Occipital lobe (tissue), 3 donors: ENCODE measurements at places on chromosomes 12 and 14. TPM values are rescaled to one million over a fixed set of nuclear protein-coding genes. Genes with fewer than 3 reads are reported as not detected.

GRCh38 chr14:99201351-99202073, 70.5 kb downstream of the BCL11B start:
- DNase-seq = no peak

DNA sequence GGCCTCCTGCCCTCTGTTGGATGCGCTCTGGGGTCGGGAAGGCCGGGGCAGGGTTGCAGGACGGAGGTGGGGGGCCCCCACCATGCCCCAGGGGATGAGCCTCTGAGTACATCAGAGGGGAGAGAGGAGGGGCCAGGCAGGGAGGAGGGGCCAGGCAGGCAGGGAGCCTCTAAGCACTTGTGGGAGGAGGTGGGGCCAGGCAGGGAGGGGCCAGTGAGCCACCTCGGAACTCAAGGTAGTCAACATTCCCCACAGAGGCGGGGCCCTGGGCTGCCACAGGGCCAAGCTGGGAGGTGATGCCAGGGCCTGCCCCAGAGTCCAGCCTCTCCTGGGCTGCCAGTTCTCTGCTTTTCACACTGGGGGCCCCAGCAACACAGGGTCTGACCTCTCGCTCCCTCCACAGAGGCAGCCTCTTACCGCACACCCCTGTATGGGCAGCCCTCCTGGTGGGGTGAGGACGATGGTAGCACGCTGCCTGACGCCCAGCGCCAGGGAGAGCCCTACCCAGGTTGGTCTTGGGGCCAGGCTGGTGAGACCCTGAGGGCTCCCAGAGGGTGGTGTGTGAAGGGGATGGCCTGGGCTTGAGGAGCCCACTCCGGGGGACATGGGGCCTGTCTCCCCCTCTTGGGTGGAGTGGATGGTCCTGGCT, 17.4 kb downstream of the CEP170B start:
- DNase-seq = no peak

DNA sequence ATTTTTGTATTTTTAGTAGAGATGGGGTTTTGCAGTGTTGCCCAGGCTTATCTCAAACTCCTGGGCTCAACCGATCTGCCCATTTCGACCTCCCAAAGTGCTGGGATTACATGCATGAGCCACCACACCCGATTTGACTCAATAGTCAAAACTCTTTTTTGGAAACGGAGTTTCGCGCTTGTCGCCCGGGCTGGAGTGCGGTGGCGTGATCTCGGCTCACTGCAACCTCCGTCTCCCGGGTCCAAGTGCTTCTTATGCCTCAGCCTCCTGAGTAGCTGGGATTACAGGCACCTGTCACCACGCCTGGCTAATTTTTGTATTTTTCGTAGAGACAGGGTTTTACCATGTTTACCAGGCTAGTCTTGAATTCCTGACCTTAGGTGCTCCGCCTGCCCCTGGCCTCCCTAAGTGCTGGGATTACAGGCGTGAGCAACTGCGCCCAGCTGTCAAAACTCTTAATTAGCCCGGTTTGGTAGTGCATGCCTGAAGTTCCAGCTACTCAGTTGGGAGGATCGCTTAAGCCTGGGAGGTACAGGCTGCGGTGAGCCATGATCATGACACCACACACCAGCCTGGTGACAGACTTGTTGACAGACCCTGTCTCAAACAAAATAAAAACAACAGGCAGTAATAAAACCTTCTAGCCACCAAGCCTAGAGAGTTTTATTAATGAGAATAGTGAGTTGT, 12.4 kb downstream of the MED21 start:
- DNase-seq = no peak

- DNase-seq = peak; percentile 15
Measured at GRCh38 chr12:54304187-54304810, 3.5 kb upstream of the NFE2 start.

DNA sequence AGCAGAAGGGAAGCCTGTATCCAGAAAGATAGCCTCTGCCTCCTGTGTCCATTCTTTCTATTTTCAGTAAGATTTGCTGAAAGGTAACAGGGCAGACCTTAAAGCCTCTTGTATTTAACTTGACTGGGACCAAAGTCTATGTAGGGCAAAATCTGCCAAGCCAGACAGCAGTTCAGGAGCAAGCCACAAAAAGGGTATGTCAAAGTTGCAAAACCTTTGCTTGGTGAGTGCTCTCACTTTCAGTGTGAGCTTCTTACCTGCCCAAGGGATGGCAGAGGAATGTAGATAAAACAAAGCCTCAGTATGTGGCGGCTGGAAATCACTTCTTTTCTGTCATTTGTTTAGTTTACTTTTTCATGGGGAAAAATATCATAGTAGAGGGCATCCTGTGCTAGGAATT, 63.1 kb downstream of the PLEKHG7 start:
- no peak for DNase-seq

DNA sequence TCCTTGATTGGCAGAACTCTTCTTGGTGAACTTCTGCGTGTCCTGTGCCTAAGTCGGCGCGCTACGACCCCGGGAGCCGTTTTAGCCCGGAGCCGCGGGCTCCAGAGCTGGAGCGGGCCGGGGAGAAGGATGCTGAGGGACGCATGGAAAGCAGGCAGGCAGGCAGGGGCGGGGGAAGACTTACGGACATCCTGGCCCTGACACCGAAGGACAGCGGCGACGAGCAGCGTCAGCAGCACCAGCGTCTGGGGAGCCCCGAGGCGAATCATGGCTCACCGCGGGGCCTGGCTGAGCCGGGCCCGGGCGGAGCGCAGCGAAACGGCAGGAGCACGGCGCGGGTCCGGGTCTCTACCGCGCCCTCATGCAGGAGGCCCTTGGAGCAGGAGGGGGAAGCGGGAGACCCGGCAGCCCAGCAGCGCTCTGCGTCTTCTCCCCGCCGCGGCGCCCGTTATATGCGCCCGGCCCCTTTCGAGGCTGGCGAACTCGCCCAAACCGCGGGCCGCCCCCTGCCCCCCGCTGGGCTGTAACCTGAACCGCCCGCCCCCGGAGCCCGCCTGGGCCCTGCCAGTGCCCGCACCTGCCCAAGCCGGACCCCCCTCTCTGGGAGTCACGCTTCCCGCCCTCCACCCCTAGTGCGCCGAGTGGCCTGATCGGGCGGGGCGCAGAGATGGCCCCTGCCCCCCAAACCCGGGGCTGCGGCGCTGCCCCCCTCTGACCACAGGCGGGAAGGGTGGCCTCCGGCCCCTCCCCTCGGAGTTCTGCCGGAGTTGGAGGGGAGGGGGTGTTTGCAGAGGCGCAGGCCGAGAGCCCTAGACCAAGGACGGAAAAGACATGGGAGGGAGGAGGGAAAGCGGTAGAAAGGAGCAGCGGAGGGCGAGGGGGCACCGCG, at the start of gene COL2A1:
Gene COL2A1 (minus strand): TSS at position 424 of the 889 bp plus-strand sequence. CDS start 155 bp downstream, at position 269.
- no peak for DNase-seq

DNA sequence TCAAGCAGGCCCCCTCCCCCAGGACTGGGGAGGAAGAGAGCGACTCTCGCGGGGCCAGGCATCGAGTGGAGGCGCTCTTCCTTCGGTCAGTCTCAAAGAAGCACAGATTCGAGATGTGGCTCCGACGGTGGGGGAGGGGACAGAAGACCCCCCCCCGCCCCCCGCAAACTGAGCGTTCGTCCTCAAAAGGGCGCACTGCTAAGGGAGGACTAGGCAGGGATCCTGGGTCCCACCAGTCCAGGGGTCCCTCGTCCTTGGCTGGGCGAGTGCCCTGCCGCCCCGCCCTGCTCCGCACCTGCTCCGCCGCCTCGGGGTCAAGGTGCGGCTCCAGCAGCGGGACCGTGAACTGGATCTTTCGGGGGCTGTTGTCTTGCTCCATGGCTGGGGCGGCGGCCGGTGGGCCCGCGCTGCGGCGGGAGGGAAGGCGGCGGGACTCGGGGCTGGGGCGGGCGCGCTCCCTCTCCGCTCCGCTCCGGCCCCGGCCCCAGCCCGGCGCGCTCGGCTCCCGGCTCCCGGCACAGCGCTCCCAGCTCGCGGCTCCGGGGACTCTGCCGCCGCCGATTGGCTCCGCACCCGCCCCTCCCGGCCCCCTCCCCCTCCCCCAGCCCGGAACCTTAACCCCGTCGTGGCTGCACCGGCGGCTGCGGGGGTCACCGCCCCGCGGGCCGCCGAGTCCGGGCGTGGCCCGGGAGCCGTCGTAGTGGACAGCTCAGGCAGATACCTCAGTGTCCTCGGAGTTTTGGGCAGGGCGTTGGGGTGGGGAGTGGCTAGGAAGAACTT, at the start of gene PPP1R1A:
Gene PPP1R1A (minus strand): TSS at position 550 of the 780 bp plus-strand sequence. CDS start 171 bp downstream, at position 379.
- DNase-seq = no peak

GRCh38 chr12:2239381-2239871, 186.6 kb downstream of the CACNA1C start:
- DNase-seq = peak; percentile 66

DNA sequence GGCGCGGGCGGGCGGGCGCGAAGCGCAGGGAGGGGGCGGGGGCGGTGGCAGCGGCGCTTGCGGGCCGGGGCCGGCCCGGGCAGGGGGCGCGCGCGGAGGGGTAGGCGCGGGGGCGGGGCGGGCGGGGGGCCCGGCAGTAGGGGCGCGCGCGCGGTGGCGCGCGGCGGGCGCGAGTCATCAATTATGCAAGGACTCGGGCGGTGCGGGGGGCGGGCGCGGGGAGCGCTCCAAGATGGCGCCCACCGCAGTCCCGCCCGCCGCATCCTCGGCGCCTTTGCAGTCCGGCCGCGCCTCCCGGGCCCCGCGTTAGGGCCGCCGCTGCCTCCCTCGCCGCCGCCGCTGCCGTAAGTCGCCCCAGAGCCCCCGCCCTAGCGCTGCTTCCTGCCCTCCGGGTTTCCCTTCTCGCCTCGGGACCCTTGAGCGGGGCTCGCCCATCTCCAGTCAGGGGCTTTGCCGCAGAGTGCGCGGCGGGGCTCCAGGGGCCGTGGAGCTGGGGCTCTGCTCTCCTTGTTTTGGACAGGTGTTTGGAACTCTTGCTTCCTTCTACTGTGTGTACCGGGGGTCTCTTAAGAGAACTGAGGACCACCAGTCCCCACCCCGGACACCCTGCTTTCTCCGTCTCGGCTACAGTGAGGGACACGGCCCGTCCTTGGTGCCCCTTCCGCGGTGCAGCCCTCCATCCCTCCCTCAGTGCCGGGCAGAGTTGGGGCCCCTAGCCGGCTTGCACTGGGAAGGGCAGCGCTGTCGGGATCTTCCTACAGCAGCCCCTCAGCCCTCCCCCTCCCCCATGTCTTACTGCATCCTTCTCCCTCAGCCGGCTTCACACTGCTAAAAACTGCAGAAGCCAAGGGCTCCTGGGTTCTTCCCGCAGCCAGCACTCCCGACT, at the start of gene SCN8A:
Gene SCN8A (plus strand): TSS at position 218 of the 886 bp plus-strand sequence. CDS start 71,585 bp downstream, outside the sequence.
- peak; percentile 67 for DNase-seq

DNA sequence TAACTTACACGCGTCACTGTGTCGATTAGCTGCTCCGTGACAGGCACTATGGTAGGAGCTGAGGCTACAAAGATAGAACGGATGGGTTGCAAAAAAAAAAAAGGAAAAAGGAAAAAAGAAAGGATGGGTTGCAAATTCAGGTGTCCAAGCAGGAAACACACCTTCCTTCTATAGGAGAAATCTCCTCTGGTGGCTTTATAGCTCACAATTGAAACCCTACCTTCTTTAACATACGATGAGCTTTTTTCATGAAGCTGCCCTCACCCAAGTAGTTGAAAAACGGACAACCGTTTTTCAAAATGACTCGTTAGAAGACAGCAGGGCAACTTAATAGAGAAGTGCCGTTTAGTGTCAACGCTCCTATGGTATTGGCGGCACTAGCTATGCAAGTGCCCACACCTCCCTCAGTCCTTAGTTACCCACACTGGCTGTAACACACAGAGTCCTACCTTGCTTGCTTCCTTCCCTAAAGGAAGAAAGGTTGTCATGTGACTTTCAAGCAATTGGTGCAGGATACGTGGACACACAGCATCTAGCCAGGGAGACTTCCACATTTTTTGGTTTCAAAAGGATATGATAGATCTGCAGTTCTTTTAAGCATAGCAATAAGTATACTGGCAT, 682 bp upstream of the TRIP11 start:
- DNase-seq = peak; percentile 51

DNA sequence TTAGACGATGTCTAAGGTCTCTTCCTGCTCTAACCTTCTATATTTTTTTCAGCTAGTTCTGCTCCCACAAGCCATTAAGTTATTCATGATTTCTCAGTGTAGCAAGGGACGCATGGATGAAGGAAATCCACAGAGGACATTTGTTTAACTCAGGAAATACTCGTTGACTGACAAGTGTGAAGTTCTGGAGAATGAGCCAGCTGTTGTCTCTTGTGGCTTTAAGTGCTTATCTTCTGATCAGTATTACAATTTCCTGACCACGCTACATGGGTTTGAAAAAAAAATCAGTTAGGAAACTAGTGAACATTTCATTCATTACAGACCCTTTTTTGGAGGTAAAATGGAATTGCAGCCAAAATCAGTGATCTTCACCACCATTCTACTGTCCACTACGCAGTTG, 53.1 kb downstream of the GUCY2C start:
- no peak for DNase-seq

GRCh38 chr14:53929871-53930715, 26.5 kb downstream of the BMP4 start:
- DNase-seq = no peak

GRCh38 chr14:79254069-79254775, 957.1 kb downstream of the DIO2 start:
- no peak for DNase-seq

DNA sequence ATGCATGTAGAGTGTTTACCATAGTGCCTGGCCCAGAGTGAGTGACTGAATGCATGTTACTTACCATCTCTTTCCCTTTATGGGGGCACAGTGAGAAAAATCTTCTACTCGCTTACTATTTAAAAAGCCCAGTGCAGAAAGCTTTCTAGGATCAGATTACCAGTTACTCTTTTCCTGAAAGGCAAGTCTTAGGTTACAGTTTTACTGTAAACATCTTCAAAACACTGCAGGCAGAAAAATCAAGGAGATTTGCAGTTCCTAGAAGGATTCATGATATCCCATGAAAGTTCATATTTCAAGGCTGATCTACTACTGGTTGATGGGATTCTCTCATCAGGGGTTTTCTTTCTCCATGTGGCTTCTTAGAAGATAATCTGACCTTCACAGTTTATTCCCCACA, 29.3 kb upstream of the DAAM1 start:
- DNase-seq = no peak

DNA sequence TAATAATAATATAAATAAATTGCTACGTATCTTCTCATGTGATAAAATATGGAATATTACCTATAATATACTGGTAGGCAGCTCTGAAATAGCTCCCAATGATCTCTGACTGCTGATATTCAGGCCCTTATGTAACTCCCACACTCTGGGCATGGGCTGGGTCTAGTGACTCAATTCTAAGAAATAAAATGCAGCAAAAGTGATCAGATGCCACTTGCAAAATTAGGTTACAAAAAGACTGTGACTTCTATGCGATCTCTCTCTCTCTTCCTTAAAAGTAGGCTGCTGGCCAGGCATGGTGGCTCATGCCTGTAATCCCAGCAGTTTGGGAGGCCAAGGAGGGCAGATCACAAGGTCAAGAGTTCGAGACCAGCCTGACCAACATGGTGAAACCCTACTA, 10.3 kb upstream of the CACNB3 start:
- DNase-seq = no peak

The RD3L gene
- not detected for total RNA-seq

The OAS1 gene
- total RNA-seq = 2.5 TPM

The ANO6 gene
- total RNA-seq = 15.3 TPM

The DCN gene
- 46.3 TPM for total RNA-seq
